HFFc6 (cell line): ENCODE measurements at places on chromosomes 12 and 14. TPM values are rescaled to one million over a fixed set of nuclear protein-coding genes. Genes with fewer than 3 reads are reported as not detected.

DNA sequence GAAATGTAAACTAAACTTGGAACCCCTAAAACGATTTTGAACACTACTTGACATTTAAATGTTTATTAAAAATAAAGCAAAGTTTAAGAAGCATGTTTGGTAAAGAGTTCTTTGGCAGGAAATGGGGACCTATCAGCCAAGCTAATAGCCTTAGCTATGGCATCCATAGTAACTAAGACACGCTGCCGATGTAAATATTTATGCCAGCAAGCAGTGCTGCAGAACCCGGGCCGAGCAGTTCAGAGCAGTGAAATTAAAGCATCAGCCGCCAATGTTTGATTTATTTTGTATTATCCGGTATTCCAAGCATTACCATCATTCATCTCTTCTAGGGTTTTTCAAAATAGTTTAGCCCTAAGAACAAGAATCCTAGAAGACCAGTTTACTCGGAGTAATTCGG lies 61.6 kb downstream of the PPP2R5C start:
- no peak for DNase-seq

- no peak for DNase-seq
Observed at GRCh38 chr14:57009585-57010515, 199.6 kb upstream of the OTX2 start.

DNA sequence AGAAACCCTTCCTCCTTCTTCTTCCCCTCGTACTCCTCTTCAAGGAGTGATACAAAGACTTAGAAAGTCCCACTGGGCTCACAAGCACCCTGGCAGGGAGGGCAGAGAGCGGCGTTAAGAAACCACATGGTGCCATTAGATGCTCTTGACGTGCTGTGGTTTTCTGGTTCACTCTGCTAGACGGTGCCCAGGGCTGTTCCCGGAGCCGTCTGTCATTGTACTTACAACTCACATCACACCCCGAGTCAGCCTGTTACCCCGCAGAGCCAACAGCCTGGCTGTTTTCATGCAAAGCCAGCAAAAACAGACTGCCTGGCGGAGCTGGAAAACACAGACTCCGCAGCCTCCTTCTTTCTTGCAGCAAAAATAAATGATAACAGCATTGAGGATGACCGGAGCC lies 232.6 kb upstream of the TBX3 start:
- DNase-seq: peak; percentile 45

DNA sequence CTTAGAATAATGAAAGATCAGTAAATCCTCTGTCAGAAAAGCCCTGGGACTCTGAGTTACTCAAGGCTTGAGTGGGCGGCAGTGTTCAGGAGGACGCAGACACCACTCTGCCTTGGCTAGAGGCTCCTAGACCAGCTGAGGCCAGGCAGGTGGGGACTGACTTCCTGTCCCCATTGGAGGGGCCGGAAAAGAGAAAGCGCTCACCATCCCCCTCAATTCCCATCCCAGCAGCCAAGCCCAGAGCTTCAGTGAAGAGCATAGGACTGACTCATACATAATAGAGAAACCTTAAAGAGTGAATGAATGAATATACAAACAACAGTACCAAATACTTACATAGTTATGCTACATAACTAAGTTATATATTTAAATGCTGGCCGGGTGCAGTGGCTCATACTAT lies 62.0 kb downstream of the PLEKHG7 start:
- DNase-seq: no peak

DNA sequence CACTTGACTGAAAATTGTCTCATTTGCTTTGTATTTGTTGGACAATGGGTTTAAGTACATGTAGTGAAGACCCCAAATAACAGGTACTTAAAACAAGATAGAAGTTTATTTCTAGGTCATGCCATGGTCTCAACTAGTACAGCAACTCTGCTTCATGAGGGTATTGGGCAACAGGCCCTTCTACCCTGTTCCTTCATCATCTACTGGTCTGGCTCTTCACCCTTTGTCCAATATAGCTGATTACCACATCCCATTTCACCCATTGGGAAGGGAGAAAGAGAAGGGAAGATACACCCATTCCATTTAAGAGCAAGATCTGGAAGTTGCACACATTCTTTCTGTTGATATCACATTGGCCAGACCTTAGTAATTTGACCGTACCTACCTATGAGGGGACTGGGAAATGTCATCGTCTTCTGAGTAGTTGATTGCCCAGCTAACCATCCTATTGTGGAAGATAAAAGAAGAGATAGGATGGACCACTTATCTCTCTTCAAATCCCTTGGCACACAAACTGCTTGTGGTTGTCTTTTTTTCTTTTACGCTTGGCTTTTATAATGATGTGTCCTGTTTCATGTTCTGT lies 104.6 kb downstream of the DIP2B start:
- no peak for DNase-seq

MARCHF9 gene
- total RNA-seq: 1.2 to 3.3 TPM (median 2.9 TPM) in 3 replicates

RHOF gene
- total RNA-seq: 3.2 to 3.8 TPM (median 3.5 TPM) in 3 replicates

- no peak for DNase-seq
Observed at GRCh38 chr12:99627459-99627858, 20.1 kb upstream of the GARIN6 start.

DNA sequence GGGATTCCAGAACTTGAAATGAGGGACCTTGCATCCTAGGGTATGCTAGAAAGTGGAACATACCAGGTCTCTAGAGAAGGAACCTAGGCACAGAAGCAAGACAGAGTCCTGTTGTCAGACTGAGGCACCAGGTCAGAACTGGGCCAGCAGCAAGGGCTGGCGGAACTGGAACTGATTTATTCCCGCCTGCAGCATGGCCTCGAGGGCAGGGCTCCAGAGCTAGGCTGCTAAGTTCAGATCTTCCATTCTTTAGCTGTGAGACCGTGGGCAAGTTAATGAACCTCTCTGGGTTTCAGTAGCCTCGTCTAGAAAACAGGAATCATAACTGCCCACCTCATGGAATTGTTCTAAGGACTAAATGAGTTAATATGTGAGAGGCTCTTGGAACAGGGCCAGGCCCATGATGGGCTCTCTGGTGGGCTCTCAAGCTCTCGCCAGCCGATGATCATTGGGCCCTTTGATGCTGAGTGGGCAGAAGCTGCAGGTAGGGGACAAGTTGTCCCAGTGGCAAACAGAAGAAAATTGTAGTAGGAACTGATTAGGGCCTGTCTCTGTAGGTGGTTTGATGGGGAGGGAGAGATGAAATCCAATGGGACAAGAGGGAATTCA lies 199.8 kb downstream of the ZFP36L1 start:
- DNase-seq: no peak

SERPINA4 gene
- total RNA-seq: not detected in 3 replicates

PLEKHD1 gene
- 0.05 to 0.06 TPM in 2 of 3 replicates, not detected in the other for total RNA-seq

GCH1 gene
- total RNA-seq: 0.24 to 0.47 TPM (median 0.46 TPM) in 3 replicates

PRR4 gene
- 1.0 to 2.9 TPM (median 1.0 TPM) in 3 replicates for total RNA-seq

DNA sequence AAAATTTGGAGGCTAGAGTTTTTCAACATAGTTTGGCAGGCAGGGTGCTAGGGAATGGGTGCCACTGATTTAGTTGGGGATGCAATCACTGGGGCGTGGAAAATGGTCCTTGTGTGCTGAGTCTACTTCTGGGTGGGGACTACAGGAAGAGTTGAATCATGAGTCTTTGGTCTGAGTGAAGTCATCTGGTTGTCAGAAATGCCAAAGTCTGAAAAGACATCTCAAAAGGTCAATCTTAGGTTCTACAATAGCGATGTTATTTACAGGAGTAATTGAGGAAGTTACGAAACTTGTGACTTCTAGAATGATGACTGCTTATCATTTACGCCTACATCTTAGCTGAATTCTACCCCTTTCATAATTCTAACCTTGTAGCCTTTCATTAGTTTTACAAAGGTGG lies 209.1 kb downstream of the NUBPL start:
- no peak for DNase-seq

DNA sequence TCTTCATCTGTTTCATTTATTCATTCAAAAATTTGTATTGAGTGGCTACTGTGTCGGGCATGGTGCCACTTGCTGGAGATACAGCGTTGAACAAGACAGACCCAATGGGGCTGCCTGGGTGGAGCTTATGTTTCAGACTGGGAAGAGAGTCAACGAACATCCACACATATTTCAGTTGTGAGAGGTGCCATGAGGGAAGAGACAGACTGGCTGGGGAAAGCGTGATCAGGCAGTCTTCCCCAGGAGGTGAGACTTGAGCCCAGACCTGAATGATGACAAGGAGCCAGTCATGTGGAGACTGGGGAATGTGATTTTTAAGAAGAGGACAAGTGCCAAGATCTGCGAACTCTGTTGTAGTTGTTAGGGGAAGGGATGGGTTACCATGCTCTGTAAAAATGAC lies 12.2 kb downstream of the BICD1 start:
- DNase-seq: no peak

DNA sequence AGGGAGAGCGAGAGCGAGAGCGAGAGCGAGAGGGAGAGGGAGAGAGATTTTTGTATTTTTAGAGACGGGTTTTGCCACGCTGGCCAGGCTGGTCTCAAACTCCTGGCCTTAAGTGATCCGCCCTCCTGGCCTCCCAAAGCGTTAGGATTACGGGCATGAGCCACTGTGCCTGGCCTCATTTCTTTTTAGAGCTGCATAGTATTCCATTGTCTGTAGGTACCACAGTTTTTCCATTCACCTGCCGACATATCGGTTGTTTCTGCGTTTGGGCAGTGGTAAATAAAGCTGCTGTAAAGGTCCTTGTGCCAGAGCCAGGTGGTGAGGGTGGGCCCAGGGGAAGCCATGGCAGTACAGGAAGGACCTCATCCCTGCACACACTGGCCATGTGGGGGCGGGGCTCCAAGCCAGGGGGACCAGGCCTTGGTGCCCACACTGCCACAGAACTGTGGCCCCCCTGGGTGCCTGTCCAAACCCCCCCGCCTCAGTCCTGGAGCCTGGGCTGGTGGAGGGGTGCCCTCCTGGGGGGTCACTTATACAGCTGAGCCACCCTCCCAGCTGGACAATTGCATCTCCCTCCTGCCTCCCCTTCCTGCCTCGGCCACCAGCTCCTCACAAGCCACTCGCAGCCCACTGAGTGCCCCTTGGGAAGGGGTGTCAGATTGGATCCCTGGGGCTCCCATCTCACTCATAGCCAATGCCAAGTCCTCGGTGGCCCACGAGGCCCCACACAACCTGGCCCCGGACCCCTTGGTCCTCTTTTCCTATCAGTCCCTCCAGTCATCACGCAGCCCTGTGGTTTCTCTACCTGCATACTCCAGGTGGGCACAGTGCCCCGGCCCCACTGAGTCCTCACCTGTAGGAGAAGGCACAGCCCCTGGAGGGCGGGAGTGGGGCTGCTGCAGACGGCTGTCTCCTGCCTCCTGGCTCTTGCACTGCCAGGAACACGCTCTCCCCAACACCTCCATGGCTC lies 1.7 kb upstream of the PUS1 start:
- DNase-seq: no peak

LRTM2 gene
- total RNA-seq: not detected in 3 replicates

- DNase-seq: no peak
Observed at GRCh38 chr14:69753860-69754259, 13.1 kb upstream of the SRSF5 start.

- no peak for DNase-seq
Observed at GRCh38 chr12:131113568-131114270, 160.0 kb downstream of the ADGRD1 start.

- no peak for DNase-seq
Observed at GRCh38 chr14:70077720-70078119, 111.0 kb downstream of the SLC8A3 start.

- DNase-seq: no peak
Observed at GRCh38 chr12:31896514-31897039, 62.6 kb upstream of the RESF1 start.

DNA sequence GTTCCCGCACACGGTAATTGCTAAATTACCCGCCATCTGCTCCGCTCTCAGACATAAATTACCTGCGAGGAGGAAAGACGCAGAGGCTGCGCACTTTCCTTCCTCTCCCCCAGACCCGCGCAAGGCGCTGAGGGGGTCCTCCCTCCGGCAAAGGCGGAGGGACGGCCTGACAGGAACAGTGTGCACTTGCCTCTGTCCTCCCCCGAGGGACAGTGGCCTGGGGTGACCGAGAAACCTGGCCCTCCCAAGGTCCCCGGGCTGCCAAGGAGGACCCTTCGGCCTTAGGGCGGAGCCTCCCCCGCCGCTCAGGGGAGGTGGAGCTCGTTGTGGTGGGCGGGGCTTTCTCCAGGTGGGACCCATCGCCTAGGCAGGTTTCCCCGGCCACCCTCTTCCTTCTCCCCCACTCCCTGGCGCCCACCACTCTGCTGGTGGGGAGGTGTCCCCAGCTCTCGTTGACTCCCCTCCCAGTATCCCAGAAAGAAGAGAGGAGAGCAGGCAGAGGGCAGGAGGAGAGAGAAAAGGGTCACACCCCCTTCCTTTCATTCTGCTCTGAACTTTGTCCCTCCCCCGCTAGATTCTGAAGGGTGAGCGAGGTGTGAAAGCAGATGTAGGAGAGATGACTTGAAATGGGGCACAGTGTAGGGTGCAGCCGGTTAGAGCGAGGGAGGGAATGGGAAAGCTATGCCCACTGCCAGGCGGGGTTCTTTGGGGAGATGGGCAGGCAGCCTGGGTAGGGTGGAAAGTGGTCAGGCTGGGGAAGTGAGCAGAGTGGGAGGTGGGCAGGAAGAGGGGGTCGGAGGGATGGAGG lies 11.4 kb upstream of the CALCOCO1 start:
- DNase-seq: no peak

- DNase-seq: no peak
Observed at GRCh38 chr12:110543965-110544364, 39.2 kb downstream of the PPTC7 start.

SLC25A21 gene
- total RNA-seq: 0.16 to 0.85 TPM (median 0.53 TPM) in 3 replicates

DNA sequence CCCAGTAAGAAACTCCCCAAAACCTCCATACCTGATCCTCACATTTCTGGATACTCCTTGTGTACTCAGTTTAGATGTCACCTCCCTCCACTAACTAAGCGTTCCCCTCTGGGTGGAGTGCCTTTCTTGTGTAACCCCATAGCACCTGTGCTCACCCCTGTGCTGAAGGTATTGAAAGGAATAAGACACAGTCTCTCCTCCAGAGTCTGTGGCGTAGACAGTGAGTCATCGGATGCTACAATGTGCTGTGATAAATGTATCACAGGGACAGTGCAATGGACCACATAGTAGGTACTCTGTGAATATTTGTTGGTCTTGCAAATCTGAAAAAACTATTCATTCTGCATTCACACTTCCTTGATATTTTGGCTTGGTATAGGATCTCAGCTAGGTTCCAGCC lies 30.8 kb downstream of the TSPAN9 start:
- DNase-seq: no peak

DNA sequence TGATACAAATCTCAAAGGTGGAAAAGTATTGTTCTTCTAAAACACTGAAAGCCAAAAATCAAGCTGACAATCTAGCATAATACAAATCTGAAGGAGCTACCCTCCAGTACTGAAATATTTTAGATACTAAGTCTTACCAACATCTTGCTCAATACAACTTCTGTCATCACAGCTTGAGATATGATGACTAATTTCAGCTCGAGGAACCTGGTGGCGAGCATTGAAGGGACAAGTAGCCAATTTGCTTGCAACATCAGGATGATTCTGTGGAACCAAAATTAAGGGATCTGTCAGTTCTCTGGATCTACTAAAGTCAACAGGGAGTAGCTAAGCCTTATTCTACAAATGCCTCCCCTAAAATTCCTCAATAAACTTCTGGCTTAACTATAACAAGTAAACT lies 10.4 kb downstream of the GTSF1 start:
- peak; percentile 1 for DNase-seq

DNA sequence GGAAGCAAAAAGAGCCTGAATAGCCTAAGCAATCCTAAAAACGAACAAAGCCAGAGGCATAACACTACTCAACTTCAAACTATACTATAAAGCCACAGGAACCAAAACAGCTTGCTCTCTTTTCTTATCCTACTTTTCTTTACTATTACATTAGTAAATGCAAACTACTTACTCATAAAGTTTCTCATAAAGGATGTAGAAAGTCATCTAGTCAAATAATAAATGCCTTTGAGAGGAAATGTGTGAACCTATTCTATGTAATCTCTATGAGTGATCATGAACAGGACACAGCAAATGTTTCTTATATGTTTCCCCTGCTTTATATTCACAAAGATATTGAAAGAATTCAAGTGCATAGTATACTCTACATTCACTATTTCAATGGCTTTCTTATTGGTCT lies 176.9 kb upstream of the MDGA2 start:
- DNase-seq: no peak

ZFHX2 gene
- total RNA-seq: 1.7 to 4.2 TPM (median 2.5 TPM) in 3 replicates
